ENCODE measurements at places on chromosomes 6 and 20.
A peak's percentile ranks its signal among the peaks of the same experiment; 100 is the strongest.

DNA sequence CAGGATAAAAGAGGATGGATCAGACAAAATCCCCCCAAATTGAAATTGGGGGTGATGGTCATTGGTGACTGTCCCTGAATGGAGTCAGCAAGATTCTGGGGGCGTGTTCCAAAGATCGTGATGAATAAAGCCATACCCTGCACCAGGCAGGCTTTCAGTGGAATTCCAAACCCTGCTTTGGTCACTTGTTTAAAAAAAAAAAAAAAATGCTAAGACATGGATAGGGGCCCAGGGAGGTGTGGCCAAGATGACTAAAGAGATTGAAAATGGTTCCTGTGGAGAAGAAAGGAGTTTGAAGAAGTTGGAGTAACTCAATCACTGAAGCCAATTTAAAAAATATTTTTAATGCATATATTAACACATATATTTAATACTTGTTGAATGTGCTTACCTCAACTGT, 161.4 kb upstream of the KCNG1 start:
- DNase-seq, result no peak

GRCh38 chr20:23641936-23642751, 4.4 kb upstream of the CST3 start:
- DNase-seq, result no peak

GRCh38 chr6:138410972-138411880, 7.2 kb downstream of the HEBP2 start:
- DNase-seq, result no peak

GRCh38 chr20:48738094-48738398, 89.8 kb downstream of the PREX1 start:
- DNase-seq, result no peak

DNA sequence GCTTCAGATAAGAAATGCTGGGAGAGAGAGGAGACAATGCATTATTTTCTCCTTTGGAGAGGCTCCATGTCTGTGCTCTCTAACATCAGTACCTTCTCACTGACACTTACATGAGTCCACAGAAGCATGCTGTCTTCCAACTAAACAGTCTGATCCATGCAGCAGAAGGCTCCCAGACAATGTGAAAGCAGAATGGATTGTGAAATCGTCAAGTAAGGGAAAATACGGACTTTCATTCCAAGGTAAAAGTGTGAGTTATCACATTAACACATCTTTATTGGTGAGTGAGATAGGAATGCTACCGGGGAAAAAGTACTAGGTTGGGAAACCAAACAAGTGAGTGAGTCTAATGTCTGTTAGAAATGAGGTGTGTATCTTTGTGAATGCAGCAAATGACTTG, 167.6 kb upstream of the KCNK16 start:
- no peak for DNase-seq

DNA sequence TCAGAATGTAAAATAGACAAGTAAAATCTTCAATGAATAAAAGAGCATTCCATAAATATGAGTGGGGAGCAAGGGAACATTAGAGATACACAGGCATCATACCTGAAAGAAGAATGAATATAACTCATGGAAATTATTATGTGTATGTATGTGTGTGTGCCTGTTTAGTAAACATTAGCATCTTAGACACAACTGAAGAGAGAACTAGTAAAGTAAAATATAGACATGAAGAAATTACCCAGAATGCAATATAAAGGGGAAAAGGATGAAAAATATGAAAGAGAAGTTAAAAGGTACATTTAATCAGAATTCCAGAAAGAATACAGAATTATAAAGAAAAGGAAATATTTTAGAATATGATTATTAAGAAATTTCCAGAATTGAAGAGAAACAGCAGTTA, 264.3 kb downstream of the KCNQ5 start:
- DNase-seq, result no peak

DNA sequence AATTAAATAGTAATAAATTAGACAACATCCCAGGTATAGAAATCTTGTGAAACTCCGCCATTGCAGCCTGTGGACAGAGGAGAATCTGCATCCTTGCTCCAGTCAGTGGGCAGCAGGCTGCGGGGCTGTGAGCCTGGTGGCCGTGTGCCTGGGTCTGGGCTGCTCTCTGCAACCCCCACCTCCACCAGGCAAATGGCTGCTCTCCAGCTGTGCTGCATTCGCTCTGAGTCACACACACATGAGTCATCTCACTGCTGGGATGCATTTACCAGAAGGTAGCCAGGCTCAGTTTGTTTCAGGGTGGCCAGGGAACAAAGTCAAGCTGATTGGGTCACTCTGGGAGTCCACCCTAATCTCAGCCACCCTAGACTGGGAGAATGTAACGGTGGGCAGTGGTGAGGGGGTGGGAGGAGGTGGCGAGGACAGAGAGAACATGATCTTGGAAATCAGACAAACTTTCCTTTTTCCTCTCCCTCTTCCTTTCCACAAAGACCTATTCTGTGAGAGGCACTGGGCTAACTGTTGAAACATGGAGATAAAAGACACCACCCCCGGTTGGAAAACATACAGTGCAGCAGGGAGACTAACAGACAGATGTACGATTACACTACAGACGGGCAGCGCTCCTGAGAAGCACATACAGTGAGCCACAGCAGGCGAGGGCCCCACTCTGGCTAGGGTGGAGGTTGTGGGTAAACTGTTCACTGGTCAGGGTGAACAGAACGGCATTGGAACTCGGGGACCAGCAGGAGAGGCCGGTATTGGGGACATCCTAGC, 59.2 kb downstream of the TRAM2 start:
- no peak for DNase-seq

GRCh38 chr6:139294090-139294489, 2.3 kb upstream of the TXLNB start:
- DNase-seq, result no peak

GRCh38 chr6:47733879-47734558, 35.6 kb downstream of the ADGRF4 start:
- no peak for DNase-seq

DNA sequence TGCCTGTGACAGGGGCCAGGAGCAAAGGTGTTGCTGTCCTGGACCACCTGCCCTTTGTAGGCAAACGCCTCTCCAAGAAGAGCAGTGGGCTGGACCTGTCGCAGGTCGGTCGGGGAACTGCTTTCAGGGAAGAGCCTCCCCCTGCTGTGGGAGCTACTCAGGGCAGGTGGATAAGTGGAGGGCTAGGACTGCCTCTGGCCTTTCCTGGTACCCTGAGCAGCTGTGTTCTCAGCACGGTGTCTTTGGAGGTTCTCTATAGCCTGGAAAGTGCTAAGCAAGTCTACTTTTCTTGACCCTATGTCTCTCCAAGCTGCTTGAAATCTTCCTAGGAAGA, 35.0 kb downstream of the BPIFB1 start:
- DNase-seq, result no peak

GRCh38 chr20:50189681-50190250, 864 bp upstream of the CEBPB start:
- DNase-seq, result peak; percentile 8

DNA sequence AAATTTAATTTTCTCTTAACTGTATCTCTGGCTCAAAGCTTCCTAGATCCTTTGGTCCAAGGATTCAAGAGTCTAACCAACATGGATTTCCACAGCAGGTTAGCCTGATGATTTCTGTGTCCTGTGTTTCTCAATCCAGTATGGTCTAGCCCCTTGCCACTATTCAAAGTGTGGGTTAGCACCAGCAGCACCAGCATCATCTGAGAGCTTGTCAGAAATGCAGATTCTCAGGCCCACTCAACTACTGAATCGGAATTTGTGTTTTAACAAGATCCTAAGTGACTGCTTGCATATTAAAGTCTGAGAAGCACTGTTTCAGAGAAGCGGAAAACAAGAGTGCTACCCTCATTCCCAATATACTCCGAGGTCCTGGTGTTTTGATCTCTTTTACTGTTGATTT, 133.8 kb upstream of the PRDM1 start:
- DNase-seq, result no peak

DNA sequence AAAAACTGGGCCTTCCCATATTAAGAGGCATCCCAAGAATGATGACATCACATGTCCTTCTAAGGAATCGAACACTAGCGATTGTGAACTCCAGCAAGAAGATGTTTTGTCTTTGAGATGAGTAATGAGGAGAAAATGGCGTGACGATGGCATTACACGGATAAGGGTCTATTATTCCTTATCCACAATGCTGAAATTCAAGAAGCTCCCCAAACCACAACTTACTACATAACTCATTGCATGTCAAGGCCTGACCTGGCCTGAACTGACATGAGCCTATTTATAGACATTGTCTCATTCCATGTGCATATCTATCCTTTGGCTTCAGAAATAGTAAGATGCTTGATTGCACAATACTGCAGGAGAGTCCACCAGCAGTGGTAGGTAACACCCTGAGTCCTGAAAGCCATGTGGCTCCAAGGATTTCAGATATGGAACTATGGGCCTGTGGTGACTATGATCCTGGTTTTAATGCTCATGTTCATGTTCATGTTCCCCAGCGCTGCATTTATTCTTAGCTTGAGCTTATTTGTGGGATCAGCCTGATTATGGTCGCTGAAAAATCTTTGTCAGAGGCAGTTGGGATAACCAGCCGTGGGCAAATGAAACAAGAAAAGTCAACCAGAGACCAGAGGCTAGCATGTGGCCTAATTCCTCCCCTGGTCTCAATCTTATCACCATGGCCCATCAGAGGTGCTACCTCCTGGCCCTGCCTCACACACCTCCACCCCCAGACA, 183.2 kb upstream of the JARID2 start:
- no peak for DNase-seq

DNA sequence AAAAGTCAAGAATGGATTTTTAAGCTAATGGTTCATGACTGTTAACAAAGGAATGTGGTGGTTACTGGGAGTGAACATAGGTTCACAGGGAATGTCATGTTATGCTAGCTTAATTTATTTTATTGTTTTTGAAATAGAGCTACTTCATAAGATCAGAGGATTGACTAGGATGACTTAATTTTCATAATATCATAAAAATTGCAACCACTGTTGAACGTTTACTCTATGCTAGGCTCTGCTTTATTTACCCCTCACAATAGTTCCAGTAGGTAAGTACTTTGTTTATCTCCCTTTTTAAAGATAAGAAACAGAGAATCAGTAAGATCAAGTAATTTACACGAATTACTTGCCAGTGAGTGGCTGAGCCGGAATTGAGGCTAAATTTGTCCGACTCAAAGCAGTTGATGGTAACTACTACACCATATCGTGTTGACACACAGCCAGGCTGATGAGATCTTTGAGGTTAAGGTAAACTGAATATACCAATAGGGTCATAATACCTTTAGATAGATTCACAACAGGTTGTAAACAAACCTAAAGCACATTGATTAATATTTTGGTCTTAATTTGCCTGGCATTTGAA, 194.6 kb upstream of the CITED2 start:
- DNase-seq, result no peak

DNA sequence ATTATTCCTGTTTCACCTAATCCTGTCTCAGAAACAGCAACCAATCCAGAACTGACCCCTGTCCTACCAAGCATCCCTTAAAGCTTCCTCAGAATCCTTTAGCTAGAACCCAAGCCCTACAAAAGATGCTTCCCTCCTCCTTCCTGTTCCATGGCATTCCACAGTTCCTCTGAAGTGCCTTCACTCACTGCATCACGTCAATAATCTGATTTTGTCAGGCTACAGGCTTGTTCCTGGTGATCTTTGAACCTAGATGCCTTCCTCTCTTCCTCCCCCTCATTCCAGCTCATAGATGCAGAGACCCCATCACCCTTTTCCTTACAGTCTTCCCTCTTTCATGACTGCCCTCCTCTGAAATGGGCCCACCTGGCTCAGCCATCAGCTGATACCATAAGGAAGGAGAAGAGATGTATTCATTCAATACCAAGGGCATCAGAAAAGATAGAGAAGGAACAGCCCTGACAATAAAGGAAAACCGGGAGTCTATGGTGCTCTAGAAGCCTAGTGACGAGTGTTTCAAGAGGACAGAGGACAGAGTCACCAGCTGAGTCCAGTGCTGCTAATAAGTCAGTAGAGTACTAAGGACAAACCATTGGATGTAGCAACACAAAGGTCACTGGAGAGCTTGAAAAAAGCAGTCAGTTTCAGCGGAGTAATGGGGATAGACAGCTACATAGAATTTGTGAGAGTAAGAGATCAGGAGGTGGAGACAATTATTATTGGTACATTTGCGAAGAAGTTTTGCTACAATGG, 62.5 kb upstream of the SPDEF start:
- no peak for DNase-seq

DNA sequence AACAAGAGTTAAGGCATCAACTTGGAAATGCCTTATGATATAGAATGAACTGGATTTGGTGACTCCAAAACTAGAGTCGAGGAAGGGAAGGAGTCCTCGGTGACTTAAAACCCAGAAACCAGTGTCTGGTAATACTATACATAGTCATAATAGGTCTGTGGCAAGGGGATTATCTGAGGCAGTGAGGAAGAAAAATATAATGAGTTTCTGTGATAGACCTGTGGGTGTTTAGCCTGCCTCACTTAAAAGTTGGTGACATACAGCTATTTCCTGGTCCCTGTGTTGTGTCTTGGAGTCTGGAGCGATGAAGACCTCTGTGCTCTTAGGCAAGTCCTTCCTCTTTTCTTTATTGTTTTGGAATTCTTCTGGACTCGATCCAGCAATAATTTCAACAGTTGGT, 5.1 kb upstream of the MYO6 start:
- DNase-seq, result no peak

DNA sequence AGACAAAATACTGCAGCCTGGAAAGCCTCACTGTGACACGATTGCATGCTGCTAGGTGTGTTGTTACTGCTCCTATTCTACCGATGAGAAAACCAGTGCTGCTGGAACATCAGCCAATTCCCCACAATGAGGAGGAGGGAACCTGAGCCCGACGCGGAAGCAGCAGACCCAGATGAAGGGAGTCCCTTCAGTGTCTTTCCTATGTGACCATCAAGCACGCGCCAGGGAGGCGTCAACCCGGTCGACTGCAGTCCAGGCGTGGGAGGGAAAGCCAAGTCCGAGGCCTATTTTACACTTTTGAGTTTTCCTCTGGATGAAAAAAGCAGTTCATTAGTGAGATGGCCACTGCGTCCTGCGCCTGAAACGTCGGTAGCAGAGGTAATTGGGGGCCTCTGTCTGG, 63.3 kb downstream of the STK35 start:
- no peak for DNase-seq

DNA sequence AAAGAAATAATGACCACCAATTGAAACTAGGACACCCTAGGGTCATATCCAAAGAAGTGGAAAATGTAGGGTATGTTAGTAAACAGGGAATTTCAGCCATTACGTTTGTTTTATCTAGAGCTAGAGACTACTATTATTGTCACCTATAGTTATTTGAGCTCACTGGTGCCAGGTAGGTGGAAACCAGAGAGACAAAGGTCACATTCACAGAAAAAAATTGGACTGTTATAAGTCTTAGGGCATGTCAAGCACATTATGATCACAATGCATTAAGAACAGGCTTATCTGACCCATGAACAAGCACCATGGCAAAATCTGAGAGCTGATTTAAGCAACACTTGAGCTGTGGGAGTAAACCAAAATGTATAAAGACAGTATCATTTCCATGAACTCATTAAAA, 530.1 kb upstream of the CITED2 start:
- DNase-seq, result no peak

DNA sequence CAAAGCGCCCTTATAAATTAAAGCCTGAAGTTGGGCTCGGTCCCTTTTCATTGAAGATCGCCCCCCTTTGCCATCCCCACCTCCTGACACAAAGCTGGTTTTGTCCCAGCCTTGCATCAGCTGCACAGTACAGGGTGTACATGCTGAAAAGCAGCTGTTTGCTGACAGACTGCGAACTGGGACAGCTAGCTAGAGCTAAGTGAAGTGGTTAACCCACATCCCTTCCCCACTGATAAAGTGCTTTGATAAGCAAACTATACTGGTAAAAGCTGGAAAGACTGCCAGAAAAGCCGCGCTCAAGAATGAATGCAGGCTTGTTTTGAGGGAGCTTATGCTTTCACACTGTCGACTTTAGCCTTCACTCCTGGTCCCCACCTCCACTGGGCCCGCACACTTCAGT, 207.3 kb downstream of the GMDS start:
- DNase-seq, result no peak

Measured in activated CD8-positive, alpha-beta memory T cell treated with anti-CD3 and anti-CD28 coated beads for 1 hour (primary cell).